Aorta (tissue), 5 donors: ENCODE measurements at places on chromosomes 5 and 9.

DNA sequence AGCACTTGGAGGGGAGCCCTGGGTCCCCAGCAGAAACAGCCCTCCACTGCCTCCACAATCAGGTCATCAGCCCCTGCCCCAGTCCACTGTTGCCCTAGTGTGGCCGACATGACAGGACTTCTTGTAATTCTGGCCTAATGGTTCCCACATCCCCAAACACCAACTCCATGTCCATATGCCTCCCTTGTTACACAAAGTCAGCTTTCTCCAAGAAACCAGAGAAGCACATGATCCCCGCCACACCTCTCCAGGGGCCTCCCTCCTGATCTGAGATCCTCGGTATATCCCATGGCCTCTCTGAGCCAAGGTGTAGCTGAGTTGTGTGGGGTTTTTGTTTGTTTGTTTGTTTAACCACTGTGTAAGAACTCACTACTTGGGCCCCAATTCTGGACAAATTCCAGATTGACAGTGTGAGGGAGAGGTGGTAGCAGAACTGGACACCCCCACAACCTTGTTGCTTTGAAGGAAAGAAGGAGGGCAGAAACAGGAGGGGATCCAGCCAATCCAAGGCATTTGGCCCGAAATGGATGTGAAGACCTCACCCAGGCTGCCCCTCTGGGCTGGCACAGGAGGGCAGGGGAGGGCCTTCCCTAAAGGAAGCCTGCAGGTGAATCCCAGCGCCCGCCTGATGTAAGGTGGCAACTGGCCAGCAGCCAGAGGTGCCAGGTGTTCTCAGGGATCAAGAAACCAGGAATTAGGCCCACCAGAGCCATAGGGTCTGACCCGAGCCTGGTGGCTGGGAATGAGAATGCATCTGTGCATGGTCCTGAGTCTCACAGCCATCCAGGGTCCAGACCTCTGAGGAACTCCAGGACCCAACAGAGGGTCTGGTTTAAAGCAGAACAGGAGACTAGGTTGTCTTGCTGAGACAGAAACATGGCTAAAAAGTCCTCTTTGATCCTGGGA, 13.4 kb downstream of the IRF1 start:
- DNase-seq, result no peak

DNA sequence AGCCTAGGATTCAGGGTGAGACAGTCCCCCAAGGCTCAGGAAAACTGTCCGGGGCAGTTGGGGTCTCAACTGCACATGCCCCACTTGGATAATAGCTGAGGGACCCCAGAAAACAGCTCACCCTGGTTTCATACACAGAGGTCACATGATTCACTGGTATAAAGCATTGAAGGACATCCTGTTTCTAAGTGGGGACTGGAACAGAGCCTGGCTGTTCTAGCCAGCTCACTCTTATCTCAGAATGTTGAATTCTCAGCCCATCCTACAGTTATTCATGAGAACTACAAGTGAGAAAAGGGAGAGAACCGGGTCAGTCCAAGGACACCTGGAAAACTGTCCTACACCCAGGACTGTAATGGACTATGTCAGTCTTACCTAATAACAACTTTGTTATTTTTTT, 170.9 kb downstream of the FGF1 start:
- DNase-seq, result no peak

- DNase-seq, result peak; percentile 75
These were observed 101.7 kb upstream of the FCN2 start for GRCh38 chr9:134778841-134779411.

DNA sequence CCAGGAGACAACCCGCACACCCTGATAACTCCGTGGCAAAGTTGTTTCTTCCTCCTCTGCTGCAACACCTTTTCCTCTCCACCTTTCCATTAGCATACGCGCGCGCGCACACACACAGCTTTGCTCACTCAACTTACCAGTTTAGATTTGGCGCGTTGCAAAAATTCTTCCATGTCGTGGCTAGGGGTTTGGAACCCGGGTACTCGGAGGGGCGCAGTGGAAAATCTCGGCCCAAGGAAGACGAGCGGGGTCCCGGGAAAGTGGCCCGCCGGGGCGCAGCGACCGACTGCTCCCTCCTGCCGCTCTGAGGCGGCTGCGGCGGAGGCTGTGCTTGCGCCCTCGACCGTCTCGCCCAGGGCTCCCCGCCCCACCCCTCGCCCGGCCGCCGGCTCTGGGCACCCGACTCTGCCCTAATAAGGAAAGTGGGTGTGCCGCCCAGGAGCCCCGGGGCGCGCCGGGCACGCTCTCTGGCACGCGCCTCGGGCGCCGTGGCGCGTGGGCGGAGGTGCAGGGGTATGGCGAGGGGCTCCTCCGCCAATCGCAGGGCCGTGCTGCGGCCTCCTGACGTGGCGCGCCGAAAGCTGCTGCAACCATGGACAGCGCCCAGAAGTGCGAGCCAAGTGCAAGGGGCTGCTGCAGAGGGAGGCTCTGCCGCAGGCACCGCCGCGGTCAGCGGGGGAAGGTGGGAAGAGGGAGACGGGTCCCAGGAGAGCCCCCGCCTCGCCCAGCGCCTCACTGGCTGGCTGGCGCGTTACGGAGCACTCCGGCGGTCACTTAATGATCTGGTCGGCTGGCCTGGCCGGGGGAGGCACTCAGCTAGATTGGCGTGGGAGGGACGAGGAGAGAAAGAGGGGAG, at the start of gene PRUNE2:
TSS of gene PRUNE2 (minus strand) at position 324 of the 856 bp plus-strand sequence. CDS start at position 173, 151 bp downstream.
- peak; percentile 88 for DNase-seq

DNA sequence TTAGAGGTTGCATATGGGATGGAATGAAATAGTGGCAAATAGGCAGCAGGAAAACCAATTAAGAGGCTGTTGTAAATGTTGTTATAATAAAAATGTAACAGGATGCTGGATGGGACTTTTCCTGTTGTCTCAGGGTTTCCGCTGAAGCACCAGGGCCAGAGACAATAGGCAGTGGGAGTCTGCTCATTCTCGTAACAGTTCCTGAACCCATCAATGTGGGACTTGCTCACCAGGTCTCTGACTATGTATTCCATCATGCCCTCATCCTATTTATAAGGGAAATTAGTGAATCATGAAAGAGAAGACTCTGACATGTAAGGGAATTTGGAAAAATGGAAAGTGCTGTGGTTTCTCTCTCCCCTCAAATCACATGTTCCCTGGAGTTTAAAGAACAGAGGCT, 23.5 kb upstream of the SSBP2 start:
- no peak for DNase-seq

DNA sequence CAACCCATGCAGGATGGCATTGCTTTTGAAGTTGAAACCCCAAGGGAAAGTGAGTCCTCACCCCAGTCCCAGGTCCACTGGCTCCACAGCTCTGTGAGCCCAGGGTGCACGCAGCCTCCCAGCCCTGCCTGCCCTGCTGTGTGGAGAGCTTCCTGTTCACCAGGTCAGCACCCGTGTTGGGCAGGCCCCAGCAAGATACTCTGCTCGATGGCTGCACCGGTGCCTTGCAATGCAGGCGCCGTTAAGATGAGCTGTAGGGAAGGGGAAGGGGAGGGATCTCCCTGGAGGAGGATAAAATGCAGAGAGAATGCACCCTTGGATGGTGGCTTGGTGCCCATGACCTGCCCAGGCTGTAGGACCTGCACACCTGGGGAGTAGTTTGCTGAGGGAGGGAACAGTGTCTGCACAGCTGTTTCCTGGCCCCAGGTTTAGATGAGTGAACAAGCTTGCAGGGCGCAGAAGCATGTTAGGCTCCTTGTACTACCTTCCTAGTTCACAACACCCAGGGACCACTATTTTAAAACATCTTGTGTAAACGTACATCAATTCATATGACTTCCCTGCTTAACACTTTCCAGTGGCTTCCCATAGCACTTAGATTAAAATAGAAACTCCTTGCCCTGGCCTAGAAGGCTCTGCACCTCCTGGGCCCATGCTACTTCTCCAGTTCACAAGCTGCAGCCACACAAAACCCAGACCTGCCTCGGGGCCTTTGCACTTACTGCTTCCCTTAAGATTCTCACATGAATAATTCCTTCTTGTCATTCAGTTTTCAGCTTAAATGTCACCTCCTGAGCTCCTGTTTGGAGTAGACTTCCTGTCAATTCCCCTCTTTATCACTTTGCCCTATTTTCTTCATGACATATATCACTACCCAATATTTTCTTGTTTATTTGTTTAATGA, 19.6 kb downstream of the FAT2 start:
- no peak for DNase-seq

DNA sequence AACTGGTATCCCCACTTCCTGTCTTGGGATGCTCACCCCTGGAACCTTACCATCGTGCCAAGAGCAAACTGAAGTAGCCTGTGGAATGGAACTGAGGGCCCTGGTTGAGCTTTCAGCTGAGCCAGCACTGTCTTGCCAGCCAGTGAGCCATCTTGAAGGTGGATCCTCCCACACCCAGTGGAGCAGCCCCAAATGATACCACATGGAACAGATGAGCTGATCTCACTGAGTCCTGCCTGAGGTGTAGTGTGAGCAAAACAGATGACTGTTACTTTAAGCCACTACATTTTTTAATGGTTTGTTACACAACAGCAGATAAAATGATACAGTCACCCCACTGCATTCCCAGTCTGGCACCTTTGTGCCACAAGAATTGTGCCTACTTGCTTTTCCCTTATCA, 2.2 kb upstream of the PCYOX1L start:
- no peak for DNase-seq

DNA sequence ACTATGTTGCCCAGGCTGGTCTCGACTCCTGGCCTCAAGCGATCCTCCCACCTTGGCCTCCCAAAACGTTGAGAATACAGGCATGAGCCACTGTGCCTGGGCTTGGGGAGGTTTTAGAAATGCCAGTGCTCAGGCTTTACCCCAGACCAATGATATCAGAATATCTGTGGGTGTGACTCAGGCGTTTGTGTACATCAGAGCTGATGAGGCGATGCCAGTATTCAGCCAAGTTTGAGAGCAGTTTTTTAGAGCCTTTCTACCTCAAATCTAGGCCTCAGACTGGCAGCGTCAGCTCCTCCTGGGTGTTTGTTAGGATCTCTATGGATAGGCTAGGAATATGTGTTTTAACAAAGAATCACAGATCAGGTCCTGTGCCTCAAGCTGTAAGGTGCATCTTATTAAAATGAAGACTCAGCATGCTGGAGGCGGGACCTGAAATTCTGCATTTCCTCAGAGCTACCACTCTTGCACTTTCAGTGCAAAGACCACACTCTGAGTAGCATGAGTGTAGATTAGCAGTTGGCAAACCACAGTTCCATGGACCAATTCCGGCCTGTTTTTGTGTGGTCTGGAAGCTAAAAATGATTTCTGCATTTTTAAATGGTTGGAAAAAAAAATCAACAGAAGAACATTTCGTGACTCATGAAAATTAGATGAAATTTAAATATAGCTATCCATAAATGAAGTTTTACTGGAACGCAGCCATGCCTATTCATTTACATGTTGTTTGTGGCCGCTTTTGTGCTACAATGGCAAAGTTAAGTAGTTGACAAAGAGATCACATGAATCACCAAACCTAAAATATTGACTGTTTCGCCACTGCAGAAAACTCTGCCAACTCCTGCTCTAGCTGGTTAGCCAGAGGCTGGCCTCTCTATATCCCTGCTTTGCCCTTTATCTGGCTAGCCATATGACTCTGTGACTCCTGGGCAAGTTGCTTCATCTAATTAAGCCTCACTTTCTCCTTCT, 92.2 kb downstream of the KLF4 start:
- DNase-seq, result no peak

DNA sequence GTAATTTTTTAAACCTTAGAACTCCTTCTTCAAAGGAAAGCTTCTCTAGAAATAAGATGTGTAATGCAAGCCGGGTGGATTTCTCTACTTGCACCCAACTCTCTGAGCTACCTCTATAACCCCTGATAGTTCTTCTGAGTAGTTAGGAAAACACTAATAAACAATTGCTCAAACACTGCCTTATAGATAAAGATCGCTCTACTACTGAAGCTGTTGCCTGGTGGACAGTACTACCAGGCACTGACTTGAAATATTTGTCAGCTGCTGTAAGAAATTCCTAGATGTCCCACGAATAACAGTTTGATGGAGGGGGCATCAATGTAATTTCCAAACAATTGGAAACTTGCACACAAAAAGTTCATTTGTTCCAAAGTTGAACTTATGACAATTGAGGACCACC, 42.0 kb downstream of the NR3C1 start:
- DNase-seq, result no peak

DNA sequence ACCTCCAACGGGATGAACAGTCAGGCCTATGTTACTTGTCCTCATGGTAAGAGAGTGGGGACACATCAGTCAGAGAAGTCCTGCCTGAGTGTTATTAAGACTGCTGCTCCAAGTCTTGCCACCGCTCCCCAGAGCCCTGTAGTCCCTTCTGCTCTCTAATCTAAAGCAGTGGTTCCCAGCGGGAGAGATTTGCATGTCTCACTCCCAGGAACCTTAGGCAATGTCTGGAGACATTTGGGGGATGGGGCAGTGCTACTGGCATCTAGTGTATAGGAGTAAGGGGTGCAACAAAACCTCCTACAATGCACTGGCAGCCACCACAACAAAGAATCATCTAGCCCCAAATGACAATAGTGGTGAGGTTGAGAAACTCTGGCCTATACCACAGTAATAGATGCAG, 2.6 kb upstream of the SVEP1 start:
- no peak for DNase-seq

DNA sequence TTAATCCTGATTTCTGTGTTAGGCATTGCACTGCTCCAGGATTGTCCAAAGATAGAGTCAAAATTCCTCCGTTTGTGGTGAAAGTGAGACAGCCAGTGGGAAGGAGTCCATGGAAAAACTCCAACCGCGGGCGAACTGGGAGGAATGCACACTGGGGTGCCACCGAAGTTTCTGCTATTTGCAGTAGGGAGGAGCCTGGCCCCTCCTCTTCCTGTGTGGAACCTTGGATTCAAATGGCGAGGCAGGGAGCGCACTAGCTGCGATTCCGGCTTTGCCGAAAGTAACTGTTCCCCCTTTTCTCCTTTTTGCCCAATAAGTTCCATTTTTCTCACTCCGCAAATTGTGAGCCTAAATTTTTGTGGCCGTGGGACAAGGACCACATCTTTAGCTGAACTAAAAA, 9.3 kb downstream of the BAAT start:
- no peak for DNase-seq

DNA sequence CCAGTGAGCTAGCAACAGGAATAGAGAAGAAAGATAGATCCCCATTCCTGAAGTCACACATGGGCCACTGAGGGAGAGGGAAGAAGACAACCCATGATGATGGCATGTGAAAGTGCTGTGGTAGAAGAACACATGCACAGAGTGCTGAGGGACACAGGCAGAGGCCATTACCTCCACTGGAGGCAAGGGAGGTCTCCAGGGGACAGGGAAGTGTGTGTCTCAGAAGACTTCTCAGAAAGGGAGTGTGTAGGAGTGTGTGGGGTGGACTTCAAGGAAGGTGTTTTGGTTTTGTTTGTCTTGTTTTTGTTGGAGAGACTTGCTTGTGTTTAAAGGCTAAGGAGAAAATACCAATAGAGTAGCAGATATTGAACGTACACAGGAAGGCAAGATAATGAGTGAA, 77.0 kb upstream of the SMARCA2 start:
- no peak for DNase-seq

GRCh38 chr5:6902597-6902996, 189.4 kb downstream of the TENT4A start:
- DNase-seq, result no peak

DNA sequence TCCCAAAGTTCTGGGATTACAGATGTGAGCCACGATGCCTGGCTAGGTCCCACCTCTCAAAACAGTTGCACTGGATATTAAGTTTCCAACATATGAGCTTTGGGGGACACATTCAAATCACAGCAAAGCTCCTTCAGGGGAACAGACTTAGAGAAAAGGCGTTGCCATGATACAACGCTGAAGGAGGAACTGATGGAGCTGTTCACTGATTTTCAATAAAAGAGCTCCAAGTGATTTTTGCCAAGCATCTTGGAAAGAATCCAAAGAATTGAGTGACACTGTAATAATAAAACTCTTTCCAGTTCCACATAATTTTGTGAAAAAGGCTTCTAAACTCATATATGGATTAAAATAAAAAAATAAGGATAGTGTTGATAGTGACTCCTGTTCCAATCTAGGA, 72.5 kb downstream of the CSNK1A1 start:
- no peak for DNase-seq

- DNase-seq, result no peak
These were observed 59.4 kb downstream of the ANXA1 start for GRCh38 chr9:73210886-73211666.
